ENCODE measurements at places on chromosomes 12 and 14. TPM values are rescaled to one million over a fixed set of nuclear protein-coding genes. Genes with fewer than 3 reads are reported as not detected.

Gene KCNK10
- not detected for total RNA-seq

Gene OR6C2
- total RNA-seq: not detected

Gene ZNF705A
- total RNA-seq: not detected

Gene SERPINA9
- not detected for total RNA-seq

Gene CATSPERB
- total RNA-seq: not detected
